ENCODE measurements at places on chromosomes 3 and 15. TPM values are rescaled to one million over a fixed set of nuclear protein-coding genes. Genes with fewer than 3 reads are reported as not detected.

DNA sequence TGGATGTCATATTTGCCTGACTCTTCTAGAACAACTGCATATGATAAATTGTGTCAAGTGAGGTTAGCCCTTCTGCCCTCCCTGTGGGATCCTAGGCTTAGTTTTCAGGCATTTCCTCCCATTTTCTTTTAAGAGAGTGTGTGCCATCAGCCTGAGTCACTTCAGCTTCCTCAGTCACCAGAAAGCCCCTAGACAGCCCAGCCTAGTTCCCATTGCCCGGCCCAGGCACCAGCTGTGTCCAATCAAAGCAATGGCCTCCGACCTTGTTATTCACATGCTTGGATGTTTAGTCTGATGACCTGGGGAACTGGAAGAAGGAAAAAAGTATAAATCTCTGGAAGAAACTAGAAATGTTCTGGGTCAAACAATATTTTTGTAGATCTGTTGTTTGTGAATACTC lies 221.9 kb upstream of the LRIG1 start:
- no peak for DNase-seq

GRCh38 chr3:159260049-159260662 lies 458.3 kb downstream of the MFSD1 start:
- DNase-seq: peak; percentile 87

DNA sequence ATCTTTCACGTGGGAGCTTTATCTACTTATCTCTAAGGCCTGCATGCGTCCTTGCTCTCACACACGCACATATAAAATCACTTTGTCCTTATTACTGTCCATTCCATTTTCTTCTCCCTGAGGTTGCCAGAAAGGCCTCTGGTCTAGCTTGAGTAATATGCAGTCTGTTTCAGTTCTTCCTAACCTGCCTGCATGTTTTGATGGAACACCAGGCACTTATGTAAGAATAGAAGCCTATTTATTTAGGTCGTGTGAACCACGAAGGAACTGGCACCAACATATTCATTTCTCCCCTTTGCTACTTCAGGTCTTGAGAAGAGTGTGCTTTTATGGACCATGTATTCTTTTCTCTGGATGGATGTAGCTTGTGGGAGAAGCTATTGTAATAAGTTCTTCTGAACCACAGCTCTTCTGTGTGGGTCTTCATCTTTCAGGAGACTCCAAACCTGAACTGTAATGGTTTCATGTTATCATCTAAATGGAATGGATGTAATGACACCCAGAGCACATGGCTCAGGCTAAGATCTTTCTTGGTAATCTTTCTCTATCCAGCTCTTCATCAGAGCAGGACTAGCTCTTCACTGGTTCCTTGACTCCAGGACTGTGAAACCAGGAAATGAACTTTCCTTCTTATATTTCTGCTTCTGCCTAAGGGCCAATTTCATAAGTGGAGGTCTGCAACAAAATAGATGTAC lies 53.8 kb downstream of the UBE2E2 start:
- no peak for DNase-seq

- no peak for DNase-seq
Measured at GRCh38 chr3:15892311-15893227, 94.8 kb upstream of the ANKRD28 start.

DNA sequence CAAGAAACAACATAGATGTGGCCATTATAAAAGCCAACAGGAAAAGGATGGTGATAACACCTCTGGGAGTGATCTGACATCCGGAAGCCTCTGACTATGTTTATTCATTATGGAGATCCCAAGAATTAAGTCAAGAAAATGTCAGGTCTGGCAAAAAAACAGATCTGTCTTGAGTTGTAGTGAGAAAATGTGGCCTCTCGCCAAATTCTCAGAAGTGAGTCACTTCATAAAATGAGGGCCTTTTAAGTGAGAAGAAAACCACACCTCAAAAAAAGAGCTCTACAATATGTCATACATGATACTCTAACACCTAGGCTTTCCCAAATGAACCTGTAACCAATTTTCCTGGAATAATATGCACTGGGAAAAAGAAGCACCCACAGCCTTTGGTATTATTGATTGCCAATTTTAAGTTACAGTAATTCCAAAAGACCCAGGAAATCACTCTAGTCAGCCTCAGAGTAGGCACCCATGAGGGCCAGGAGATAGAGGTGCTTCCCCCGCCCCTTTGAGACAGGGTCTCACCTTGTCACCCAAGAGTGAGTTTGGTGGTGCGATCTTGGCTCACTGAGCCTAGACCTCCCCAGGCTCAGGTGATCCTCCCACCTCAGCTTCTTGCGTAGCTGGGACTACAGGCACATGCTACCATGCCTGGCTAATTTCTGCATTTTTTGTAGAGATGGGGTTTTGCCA lies 38.0 kb downstream of the CCR3 start:
- DNase-seq: no peak

DNA sequence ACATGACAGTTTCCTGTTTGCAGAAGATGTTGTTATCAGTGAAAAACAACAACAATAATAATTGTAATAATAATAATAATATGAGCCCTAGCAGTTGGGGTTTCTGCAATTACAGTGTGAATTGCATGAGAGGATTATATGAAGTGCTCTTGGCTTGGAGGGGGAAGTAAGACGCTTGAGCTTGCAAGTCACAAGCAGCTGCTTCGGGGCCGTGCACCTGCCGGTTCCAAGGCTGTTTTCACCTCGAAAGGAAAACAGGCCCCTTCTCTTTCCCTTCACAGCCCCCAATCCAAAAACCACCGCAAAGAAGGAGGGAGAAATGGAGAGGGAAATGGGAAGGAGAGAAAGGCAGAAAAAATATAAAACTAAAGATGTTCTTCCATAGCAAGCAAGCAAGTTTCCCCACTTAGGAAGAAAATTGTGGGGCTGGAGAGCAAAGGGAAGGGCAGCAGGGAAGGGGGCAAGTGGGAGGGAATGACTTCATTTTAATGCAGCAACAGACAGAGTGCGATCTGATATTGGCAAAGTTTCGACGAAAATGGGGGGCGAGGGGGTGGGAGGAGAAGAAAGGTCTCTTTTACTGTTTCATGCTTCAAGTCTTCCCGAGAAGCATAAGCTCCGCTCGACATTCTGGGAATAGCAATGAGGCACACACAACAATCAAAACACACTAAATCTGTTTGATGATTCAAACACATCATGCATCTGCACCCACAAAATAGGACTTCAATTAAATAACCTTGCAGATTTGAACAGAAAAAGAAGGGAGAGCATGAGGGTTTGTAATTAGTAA lies 284.2 kb upstream of the ATP11B start:
- peak; percentile 89 for DNase-seq

- DNase-seq: no peak
Measured at GRCh38 chr15:76158815-76159214, 99.0 kb downstream of the TMEM266 start.

- no peak for DNase-seq
Measured at GRCh38 chr3:177211503-177212277, 14.4 kb upstream of the TBL1XR1 start.

DNA sequence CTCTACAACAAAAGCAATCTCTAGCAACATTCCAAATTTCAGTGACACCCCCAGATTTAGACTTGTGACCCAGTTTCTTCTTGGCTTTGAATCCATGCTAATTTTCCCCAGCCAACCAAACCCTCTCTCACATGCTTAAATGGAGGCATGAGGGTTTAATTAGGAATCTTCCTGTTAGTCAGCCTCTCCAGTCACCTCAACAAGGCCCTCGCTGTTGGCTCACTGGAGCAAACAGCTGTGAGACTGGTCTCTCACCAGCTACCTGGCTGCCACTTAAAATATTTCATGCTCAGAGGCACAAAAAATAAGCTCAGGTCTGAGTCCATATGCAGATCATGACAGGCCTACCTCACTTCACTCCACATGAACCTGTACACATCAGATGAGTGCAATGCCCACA lies 630.4 kb upstream of the ADAMTS9 start:
- DNase-seq: no peak

DNA sequence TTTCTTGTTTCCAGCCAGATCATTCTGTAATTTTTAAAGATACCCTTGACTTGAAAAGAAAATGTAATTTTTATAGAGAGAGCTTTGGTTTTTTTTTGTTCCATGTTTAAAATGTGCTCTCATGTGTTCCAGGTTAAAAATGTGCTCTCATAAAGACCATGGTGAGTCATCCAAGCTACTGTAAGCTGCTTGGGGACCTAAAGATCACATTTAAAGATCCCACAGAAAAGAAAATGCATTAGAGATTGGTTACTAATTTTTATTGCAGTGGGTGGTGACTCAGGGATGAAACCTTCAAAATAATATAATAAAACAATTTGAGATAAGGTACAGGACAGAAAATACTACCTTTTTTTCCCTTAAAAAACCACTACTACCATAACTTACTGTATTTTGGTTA lies 11.0 kb downstream of the TCF12 start:
- DNase-seq: no peak

- no peak for DNase-seq
Measured at GRCh38 chr15:33680336-33680735, 288.0 kb upstream of the CHRM5 start.

- DNase-seq: no peak
Measured at GRCh38 chr15:70578196-70578595, 185.2 kb downstream of the UACA start.

- no peak for DNase-seq
Measured at GRCh38 chr3:111967068-111967467, 11.8 kb upstream of the ABHD10 start.

DNA sequence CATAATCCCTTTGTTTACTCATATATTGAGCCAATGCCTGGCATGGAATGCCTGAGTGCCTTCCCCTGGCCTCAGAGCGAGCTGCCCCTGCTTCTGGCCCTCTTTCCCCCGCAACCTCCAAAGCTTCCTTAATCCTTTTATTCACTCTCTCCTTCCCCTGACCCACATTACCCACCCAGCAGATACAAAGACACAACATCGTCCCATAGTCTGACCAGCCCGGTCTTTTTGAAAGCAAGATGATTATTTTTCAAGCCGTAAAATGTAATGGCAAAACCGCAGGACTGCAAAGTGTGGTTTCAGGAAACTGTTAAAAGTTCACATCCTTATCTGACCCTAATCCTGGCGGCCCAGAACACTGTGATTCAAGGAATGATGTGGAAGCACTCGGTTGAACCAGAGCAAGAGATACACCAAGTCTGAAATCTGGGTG lies 78.4 kb upstream of the LRTM1 start:
- DNase-seq: no peak

DNA sequence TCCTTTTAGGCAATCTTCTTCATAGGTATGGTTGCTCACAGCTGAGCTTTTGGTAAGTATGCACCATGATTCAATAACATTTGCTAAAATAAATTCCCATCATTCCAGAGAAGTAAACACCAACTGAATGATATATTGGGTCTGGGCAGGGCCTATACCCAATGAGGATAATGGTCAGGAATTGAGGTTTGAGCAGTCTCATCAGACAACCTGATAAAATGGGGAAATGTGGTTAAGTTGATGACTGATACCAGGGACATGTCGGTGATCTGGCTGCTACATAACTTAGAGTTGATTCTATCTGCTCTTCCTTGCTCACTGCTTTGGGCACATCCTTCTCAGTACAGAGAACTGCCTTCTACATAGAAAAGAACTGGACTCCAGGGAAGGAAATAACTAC lies 92.9 kb downstream of the GPR156 start:
- DNase-seq: no peak

DNA sequence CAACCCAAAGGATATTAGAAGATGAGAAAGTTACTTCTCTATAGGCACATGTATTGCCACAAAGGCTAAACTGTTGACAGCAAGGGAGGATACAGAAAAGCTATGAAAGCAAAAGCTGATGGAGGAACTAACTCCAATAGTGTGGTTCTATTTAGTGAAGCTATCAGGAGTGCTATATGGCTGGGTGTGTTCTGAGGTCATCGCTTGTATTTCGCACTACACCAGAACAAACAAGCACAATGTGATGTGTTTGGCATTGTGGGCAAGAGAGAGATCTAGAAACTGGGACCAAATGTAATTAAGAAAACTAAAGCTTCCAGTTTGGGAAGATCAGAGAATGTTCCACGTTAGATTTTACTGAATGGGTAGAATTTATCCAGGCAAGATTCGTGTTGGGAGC lies 220.4 kb upstream of the UMPS start:
- DNase-seq: no peak

DNA sequence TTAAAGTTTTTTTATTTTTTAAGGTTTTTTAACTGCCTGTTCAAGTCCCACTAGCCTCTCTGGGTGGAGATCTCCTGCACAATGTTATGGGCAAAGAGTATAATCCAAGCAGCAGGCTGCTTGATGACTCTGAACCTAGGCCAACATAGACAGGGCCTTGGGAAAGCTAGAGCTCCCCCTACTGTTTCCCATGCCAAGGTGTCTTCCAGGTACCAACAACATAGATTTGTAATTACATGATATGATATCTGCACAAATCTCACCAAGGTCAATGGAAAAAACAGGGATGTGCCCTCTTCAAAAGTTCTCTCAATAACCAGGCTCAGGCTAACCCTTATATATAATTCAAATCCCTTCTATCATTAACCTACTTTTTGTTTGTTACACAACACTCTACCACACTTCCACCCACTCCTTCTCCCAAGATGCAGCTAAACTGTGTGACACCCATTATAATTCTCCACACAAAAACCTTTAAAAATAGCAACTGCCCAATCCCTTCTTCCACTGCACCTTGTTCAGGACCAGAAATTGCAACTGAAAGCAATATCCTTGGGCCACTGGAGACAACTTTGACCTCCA lies 43.8 kb downstream of the RBM15B start:
- peak; percentile 5 for DNase-seq

DNA sequence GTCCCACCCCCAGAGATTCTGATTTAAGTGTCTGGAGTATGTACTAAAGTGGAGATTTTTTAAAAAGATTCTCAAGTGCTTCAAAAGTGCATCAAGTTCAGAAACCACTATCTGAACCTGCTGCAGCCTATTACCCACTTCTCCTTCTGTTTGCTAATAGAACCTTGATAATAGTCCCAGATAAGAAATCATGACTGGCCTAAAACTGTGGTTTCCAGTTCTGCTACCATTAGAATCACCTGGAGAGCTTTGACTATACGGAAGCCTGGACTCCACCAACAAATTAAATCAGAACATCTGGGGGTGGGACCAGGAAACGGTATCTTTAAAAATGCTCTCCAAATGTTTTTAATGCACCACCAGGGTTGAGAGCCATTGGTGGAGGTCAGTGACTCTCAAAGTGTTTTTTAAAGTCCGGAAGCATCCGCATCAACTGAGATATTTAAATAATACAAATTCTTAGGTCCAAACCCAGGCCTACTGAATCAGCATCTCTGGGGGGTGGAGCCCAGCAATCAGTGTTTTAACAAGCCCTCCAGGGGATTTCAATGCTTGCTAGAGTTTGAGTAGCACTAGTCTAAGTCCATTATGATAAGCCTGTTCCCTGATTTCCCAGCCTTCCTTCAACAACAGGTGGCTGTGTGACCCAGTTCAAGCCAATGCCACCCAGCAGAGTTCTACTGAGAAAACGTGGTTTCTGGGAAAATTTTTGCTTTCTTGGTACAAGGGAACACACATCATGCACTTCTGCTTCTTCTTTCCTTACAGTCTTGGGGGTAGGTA lies 45.4 kb upstream of the TIPARP start:
- DNase-seq: no peak

GRCh38 chr3:112463250-112463649 lies 36.0 kb downstream of the BTLA start:
- no peak for DNase-seq

- DNase-seq: no peak
Measured at GRCh38 chr3:119235151-119235550, 5.5 kb downstream of the B4GALT4 start.

The COL8A1 gene
- 23.5 TPM for polyA plus RNA-seq

The ADIPOQ gene
- 0.08 TPM for polyA plus RNA-seq

The WDR93 gene
- polyA plus RNA-seq: 1.9 TPM

The RTP1 gene
- 1.5 TPM for polyA plus RNA-seq

The PCLAF gene
- 23.4 TPM for polyA plus RNA-seq
